ENCODE measurements at places on chromosomes 12 and 14.

DNA sequence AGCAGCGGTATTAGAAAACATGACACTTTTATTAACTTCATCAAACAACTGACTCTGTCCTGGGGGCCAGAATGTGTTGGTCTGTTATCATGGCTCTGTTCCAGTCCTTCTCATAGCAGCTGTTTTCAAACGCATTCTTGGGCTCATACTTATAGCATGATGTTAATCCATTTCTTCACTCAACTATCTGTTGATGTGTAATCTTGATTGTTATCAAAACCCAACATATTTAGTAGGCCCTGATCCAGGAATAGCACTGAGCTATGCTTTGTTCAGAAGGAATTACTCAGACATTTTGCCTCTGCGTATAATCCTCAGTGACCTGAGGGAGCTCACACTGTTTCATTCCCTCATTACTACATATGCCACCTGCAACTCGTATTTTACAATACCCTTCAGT lies 315.9 kb downstream of the BMP4 start:
- no peak for DNase-seq

- DNase-seq = no peak
These were observed 397.6 kb downstream of the NUAK1 start for GRCh38 chr12:105740970-105741725.

DNA sequence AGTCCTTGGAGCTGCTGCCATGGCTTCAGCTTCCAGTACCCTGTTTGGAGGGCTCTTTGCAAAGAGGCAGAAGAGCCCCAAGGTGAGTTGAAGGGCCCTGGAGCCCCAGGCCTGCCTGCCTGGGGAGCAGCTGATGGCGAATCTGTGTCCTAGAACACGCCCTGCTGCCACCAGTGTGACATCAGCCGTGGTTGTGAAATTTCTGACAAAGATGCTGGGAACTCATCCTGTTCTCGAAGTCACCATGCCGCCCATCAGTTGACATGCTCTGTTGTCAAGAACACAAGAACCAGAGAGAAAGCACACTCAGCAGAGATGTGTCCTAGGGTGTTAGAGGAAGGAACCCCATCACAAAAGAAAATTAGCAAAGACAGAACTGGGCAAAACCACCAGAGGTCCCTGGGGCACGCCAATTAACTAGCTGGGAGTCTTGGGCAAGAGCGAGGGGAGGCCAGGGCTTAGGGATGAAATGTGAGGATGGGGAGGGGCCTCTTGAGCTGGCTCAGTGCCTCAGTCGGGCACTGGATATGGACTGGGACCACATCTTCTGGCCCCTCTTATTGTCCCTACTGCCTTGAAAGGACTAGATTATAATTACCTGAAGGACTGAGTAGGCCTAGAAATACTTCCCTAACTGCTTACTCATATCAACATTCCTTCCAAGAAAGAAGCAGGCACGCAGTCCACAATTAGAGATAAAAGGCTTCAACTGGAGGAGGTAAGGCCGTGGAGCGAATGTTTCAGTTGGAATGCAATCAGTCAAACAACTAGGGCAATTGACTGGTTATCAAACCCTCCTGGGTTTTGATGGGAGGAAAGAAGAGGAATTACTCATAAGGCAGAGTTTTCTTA lies 163.1 kb downstream of the CACNA1C start:
- no peak for DNase-seq

DNA sequence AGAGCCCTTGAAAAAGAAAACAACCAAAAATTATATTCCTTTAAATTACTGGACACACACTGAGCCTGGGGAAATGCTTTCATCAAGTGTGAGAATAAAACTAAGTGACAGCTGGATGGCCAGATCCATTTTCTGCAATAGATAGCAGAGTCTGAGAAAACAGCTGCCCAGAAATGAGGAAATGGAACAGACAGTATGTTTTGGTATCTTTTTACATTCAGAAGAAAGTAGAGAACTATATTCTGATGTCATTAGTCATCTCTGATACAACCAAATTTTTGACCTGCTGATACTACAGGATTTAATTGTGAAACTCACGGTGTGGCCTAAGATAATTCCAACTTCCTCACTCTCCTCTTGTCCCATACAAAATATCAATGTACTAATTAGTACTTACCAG lies 78.2 kb downstream of the HMGA2 start:
- no peak for DNase-seq

DNA sequence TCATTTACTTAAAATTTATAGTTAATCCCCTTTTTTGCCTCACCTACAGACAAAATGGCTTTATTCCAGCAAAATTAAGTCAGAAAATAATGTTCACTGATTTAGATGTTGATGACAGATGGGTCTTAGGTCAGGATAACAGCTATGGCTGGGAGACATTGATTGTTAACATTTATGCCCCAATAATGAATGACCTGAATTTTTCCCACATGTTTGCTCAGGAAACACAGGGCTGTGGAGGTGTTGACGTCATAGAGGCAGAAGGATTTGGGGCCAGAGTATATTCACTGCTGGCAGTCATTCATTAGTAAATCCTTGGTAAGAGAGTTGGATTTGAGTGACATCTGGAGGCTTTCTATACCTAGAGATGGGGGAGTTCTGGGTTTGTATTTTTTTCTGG lies 121.3 kb downstream of the PDE3A start:
- DNase-seq = no peak
